Stimulated activated CD8-positive, alpha-beta memory T cell treated with anti-CD3 and anti-CD28 coated beads, Interleukin-7, amount 100 ng/mL, for 4 hours (primary cell): ENCODE measurements at places on chromosomes 11 and 22.

- no peak for DNase-seq
These were observed 15.2 kb downstream of the POLR2F start for GRCh38 chr22:37968452-37969251.

GRCh38 chr11:78190871-78191538 lies 2.3 kb downstream of the USP35 start:
- DNase-seq, result no peak

- DNase-seq, result no peak
These were observed 14.7 kb downstream of the MGAT3 start for GRCh38 chr22:39471381-39472141.

DNA sequence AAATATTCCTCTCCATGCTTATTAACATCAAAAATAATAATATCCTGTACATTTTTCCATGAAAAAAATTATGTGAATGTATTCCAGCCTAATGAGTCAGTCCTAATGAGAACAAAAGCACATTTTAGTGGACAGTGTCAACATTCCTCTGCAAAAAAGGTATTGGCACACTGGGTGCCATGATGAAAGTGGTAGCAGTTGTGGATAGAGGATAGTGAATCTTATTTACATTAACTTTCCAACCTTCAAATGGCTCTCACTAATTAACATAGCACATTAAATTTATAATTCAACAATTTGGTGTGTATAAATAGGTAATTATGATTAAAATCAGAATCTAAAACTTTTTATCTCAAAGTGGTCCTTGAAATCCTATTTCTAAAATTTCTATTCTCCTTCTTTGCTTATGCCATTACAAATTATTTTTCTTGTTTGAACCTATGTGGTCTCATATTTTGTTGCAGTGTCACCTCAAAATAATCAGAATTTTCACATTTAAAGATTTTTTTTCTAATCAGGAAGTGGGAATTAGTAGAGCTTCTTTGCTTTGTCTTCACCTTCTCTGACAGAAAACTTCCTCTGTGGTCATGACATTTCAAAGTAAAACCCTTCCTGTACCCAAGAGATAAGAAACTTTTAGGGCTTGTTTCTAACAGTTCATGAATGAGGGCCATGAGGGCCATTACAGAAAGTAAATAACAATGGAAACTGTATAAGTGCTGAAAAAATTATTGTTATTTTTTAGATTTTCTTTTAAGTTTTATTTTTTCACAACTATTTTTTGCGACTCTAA lies 18.7 kb downstream of the SOX6 start:
- no peak for DNase-seq

- no peak for DNase-seq
These were observed 38.5 kb downstream of the TRAF6 start for GRCh38 chr11:36471577-36471976.

- DNase-seq, result no peak
These were observed 208.4 kb downstream of the BRD1 start for GRCh38 chr22:49619301-49619700.

- DNase-seq, result no peak
These were observed 31.4 kb downstream of the CLMP start for GRCh38 chr11:123163621-123164020.
